GOT3 (cell line): ENCODE measurements at places on chromosomes 6 and 20.

- DNase-seq: no peak
These were observed 80.1 kb downstream of the GMDS start for GRCh38 chr6:2165286-2165685.

DNA sequence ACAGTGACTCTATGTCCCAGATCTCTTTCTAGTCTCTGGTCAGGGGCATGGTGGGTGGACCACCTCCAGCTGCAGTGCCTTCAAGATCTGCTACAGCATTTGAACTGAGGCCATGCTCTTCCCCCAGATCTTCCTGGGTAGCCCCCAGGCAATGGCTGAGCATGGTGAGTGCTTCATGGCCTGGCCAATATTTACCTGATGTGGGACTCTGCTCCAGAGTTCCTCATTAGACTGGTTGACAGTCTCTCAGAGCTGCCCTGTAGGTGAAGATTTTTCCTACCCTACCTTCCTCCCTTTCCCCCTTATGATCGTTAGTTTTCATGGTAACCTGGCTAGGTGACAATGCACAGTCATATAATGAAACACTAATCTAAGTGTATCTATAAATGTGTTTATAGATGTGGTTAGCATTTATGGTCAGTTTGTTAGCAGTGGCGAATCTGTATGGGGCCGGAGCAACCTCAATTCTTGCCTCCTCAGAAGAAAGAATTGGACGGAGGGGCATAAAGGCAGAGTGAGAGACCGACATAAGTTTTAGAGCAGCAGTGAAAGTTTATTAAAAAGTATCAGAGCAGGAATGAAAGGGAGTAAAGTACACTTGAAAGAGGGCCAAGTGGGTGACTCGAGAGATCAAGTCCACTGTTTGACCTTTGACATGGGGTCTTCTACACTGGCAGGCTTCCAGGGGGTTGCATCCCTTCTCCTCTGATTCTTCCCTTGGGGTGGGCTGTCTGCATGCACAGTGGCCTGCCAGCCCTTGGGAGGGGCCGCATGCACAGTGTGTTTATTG lies 256.3 kb downstream of the CD83 start:
- DNase-seq: no peak

DNA sequence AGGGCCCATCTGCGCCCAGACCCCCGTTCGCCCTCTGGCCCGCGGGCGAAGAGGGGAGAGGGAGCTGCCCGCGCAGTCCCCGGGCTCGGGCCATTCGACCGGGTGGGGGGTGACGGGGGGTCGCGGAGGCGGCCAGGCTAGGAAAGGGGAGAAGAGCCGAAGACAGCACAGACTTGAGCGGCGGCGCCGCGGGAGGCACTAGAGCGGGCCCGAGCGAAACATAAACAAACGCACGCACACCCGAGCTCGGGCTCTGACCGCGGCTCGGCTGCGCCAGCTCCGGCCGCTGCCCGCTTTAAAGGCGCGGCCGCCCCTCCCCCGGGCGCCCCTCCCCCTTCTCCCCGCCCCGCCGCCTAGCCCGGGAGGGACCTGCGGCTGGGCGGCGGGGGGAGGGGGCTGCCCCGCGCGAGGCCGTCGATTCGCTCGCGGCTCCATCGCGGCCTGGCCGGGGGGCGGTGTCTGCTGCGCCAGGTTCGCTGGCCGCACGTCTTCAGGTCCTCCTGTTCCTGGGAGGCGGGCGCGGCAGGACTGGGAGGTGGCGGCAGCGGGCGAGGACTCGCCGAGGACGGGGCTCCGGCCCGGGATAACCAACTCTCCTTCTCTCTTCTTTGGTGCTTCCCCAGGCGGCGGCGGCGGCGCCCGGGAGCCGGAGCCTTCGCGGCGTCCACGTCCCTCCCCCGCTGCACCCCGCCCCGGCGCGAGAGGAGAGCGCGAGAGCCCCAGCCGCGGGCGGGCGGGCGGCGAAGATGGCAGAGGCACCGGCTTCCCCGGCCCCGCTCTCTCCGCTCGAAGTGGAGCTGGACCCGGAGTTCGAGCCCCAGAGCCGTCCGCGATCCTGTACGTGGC lies at the start of gene FOXO3:
TSS of gene FOXO3 (plus strand) at position 455 of the 846 bp plus-strand sequence. CDS start at position 747, 292 bp downstream.
- peak; percentile 77 for DNase-seq

DNA sequence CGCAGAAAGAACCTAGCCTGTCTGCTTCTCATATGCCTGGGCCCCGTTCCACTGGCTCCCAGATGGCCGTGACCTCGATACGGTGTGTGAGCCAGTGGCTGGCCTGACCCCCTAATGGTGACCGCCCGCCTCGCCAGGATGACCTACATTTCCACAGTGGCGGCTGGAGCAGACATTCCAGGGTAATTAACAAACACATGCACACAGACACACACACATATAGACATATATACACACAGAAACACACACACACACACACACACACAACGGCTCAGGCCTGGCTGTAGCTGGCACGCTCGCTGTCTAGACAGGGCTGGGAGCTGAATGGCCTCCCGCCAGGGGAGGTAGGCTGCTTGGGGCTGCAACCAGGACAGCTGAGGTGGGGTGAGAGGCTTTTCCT lies 227.1 kb downstream of the ANKRD60 start:
- no peak for DNase-seq

DNA sequence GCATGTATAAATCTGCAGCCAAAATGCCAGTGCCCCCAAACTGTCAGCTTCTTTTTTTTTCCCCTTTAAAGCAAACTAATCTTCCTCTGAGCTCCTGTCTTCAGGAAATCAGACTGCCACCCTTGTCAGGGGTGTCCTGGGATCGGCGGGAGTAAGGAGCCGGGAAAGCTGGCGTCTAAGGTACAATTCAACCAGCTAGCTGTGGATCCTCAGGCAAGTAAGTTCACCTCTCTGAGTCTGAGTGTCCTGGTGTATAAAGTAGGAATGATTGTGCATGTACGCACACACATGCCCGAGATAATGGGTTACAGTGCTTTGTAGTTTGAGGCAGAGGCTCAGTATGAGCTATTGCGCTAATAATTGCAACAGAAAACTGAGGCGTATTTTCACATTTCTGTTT lies 98.3 kb downstream of the ANKRD60 start:
- no peak for DNase-seq

GRCh38 chr20:16209357-16209756 lies 363.9 kb downstream of the KIF16B start:
- no peak for DNase-seq

DNA sequence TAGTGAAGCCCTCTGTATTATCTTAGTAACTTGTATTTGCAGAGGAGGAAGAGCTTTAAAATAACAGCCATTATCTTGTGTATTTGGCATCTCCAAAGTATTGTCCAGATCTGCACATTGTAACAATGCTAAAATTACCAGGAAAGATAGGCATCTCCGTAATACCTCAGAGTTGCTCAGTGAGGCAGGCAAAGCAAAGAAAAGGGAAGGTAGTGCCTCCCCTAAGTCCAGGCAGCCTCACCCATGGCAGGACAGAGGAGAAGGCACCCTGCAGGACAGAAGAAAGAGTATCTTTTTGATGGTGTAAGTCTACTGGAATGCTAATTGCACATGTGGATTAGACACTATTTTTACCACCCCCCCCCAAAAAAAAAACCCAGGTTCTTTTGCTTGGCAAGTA lies 13.6 kb upstream of the SSTR4 start:
- no peak for DNase-seq
